CD8-positive, alpha-beta memory T cell (primary cell): ENCODE measurements at places on chromosomes 2 and 18.

DNA sequence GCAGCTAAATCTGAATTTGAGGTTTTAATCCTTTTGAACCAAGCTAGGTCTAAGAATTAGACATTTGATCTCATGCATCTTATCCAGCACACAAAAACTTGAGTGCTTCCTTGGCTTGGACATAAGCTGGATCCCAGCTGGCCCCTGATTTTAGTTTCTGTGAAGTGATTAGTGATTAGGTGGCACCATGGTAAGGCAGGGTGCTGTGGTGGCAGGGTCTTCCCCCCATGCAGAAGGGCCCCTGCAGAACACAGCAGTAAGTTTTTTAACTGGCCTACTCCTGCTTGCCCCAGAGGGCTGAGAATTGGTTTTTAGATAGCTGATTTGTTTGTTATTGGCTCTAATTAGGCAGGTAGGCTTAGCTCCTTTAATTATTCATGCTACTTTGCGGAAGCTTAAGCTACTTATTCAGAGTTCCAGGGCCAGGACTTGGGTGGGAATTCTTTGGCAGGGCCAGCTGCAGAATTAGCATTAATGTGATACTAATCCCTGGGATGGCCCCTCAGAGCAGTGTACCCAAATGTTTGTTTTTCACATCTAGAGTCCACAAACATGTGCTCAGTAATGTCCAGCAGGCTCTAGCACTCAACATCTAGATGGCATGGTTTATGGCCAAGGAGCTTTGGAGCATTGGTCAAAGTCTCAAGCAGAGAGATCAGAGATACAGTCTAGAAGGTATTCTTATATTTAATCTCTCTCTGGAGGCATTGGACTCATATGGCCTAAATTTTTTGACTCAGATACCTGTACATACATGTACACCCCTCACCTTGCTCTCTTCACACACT is 99.6 kb downstream of the FMNL2 start:
- no peak for DNase-seq

DNA sequence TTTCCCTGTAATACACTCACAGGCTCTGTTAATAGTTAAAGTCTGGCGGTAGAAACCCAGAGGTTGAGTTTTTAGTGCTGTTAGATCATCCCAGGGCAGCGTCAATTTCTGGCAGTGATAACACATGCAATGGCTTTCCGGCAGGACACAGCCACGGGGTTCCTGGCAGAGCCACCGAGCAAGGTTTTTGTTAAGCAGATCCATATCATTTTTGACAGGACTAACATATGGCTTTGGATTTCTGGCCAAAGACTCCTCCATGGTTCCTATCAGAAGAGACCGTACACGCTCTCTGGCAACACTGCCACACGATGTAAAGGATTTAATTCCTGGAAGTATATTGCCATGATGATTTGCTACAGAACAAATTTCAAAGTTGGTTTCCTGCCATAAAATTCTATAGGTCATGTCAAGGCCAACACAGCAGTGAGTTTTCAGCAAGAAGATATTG is 854.3 kb downstream of the LRRTM4 start:
- no peak for DNase-seq

GRCh38 chr2:206616151-206616550 is 26.1 kb upstream of the FAM237A start:
- no peak for DNase-seq

- no peak for DNase-seq
Observed at GRCh38 chr2:71892896-71893295, 254.8 kb downstream of the CYP26B1 start.

DNA sequence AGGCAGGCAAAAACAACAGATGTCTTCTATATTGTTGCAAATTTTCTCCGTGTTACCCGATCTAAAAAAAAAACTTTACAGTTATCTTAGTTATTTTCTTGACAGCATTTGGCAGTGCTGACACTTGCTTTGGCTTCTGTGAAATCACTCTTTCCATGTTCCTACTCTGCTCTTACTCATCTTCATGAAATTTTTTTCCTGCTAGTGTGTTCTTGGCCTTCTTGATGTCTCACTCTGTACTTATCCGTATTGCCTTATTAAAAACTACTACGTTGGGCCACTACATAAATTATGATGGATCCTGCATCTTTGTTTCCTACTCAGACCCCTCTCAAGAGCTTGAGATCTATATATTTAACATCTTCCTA is 134.4 kb downstream of the IKZF2 start:
- DNase-seq = no peak
